NCI-H187 (cell line): ENCODE measurements at places on chromosomes 16 and 17.

GRCh38 chr16:83258366-83258928, 549.3 kb upstream of the HSBP1 start:
- DNase-seq = no peak

DNA sequence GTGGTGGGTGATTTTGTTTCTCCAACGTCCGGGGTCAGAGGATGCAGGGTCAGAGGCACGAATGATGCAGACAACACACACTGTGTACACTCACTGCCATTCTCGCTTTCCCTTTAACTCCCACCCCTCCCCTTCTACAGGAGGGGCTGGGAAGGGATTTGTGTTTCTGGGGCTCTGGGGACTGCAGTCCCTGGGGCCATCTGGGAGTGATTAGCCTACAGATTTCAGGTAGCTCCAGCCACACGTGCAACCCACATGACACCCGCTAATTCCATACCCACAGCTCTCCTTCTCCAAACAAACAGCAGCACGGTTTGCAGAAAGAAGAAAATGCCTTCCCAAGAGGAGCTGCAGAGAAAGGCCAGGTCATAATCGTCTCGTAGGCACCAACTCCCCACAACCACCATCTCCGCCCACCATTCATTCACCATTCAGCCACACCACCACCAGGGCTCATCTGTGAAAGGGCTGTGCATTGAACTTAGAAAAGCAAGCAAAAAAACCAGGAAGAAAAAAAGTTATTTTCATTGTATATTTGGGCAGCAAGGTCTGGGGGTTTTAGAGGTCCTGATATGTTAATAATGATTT, 9.4 kb upstream of the SOX9 start:
- DNase-seq = no peak

- no peak for DNase-seq
Observed at GRCh38 chr17:30517786-30518185, 40.6 kb downstream of the GOSR1 start.

- peak; percentile 18 for DNase-seq
Observed at GRCh38 chr17:73513426-73513825, 130.8 kb downstream of the SDK2 start.

GRCh38 chr16:73793260-73793659, 503.4 kb upstream of the PSMD7 start:
- no peak for DNase-seq

- DNase-seq = no peak
Observed at GRCh38 chr16:85541980-85542900, 70.9 kb upstream of the GSE1 start.

DNA sequence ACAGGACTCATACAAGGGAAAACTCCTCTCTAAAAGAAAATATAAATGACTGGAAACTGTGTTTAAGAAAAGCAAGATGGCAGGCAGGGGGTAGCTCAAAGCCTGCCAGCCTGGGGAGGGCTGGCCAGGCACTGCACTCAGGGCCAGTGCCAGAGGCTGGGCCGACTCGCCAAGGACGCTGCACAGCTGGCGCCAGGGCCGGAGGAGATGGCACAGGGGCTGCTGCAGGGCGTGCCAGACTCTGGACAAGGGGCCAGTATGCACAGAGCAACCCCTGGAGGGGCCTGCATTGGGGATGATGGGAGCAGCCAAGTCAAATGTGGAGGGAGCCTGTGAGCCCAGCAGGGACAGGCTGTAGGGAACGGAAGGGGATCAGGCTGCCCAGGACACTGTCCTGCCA, 4.0 kb downstream of the PKMYT1 start:
- DNase-seq = no peak

- DNase-seq = no peak
Observed at GRCh38 chr16:64933885-64934284, 188.0 kb downstream of the CDH11 start.

GRCh38 chr16:83968306-83968851, 335 bp downstream of the NECAB2 start:
- no peak for DNase-seq

DNA sequence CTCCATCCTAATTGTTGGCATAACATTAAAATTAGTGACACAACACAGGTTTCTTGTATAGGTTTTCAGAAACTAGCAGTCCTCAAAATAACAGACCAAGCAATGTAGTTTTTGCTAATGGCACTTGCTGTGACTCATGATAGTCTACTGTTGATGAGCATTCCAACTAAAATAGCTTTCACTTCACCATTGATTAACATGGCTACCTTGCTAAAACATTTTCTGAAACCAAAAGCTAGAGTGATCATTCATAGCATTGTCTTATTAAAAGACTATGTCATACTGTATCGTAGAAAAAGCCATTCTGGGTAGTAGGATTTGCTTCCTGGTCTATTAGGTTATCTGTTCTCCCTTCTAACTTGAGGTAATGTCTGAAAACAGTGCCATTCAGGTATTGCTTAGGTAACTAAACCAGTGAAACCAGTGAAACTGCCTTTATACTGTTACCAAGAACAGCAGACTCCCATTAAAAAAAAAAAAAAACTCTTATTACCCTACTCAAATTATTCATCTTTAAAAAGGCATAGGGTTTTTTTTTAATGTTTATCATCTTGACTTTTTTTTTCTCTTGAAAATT, 2.5 kb upstream of the CLTC start:
- no peak for DNase-seq
